AG04449 (cell line): ENCODE measurements at places on chromosomes 5 and 9.

DNA sequence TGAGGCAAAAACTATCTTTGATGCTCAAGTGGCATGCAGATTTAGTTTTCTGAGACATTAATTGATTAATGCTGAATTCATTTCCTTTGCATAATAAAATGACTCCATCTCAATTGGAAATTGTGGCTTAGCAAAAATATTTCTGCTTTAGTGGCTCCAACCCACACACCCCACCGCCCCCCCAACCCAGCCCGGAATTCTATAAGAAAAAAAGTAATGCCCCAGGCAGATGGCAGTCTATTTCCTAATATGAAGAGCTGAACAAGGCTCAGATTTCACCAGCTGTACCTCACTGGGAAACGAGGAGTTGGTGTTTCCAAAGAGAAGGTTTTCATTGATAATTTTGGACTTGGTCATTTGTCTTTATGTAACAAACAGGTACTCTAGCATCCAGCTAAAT lies 182.1 kb downstream of the FBN2 start:
- no peak for DNase-seq

DNA sequence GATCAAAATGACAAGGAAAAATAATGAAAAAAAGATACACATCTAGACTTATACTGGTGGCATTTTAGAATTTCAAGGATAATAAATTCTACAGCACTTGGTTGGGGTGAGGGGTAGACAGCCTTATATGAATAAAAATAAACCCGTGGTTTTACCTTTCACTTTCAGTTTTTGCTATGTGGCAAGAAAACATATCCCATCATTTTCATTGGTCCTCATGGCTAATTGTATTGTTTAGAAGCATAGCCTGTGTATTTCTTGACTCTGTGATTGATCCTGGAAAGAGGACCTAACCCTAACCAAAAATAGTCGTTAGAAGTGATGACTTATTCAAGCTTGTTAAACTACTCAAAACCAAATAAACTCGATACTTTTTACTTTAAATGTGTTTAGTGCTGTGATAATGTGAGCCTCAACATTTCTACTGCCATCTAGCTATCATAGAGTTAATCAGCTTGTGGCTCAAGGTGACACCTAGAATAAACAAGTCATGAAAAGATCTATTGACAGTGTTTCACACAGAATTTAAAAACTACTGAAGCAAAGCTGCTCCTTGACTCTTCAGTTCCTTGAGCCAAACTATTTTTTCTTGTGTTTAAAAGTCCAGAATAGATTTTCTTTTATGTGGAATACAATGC lies 153.3 kb upstream of the IZUMO3 start:
- no peak for DNase-seq

DNA sequence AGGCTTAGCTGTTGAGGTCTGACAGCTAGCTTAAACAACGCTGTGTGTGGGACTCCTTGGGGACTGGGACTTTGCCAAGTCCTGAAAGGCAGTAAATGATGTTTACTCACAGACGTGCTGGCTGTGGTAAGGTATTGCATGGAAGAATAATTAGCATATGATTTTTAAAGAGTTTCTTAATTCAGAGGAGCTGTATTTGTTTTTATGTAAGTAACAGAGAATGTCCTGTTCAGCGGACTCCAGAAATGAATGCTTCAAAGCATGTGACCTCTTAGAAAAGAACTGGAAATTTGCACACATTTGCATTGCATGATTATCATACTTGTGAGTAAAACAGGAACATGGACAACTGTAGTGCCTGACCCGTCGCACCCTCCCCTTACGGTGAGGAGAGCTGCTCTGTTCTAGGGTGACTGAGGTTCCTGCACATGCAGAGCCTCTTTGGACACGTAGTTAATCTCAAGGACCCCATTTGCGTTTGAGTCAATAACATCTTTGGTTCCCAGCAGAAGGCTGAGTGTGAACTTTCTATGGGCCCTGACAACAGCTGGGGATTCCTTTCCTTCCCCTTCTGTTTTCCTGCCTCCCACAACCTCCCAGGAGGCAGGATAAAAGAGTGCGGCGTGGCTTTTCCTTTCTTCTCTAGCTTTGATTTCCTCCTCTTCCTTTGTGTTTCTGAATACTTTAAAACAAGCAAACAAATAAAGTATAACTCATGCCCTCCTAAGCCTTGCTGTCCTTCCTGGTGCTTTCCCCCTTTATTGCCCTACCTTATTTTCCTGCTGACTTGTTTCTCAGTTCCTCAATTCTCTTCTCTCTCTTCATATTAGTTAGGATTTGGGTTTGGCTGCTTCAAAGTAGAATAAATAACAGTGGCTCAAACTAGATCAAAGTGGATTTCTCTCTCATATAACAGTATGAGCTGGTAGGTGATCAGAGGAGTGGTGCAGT lies 157.2 kb upstream of the CD180 start:
- no peak for DNase-seq

- DNase-seq = no peak
Observed at GRCh38 chr9:102778746-102779145, 216.4 kb upstream of the CYLC2 start.

- DNase-seq = peak; percentile 37
Observed at GRCh38 chr5:81525690-81526089, 131.8 kb upstream of the ACOT12 start.

GRCh38 chr5:55932700-55933099 lies 62.1 kb downstream of the IL6ST start:
- no peak for DNase-seq

- DNase-seq = no peak
Observed at GRCh38 chr9:90308691-90309090, 333.9 kb downstream of the DIRAS2 start.

DNA sequence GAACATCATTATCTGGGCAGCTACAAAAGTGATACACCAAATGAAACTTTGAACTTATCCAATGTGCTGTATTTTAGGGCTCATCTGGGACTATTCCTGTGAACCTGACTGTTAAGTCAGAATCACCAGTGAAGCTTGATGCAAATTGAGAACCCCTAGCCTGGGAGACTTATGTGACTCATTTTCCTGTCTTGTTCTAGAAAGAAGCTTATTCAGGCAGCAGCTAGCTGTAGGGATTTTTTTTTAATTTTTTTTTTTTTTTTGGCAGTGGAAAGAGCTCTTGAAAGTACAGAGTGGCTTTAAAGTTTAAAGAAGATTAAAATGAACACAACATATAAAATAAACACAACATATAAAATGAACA lies 81.1 kb upstream of the TNFAIP8 start:
- peak; percentile 59 for DNase-seq

GRCh38 chr5:160250226-160250625 lies 20.9 kb downstream of the FABP6 start:
- DNase-seq = no peak

DNA sequence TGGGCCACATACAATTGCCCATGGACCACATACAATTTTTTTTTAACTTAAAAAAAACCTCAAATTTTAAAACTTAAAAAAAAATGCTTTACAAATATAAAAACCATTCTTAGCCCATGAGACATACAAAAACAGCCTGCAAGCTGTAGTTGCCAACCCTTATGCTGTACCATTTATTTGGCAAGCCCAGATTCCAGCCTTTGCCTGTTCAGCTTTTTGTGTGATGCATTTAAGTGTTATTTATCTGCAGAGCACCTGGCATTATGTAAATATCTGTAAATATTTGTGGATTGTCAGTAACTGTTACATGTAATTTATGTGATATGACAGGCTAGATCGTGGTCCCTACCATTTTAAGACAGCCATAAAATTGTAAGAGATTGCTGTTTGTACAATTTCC lies 32.6 kb downstream of the HEXB start:
- DNase-seq = no peak

GRCh38 chr9:84781458-84781857 lies 111.9 kb downstream of the NTRK2 start:
- no peak for DNase-seq

- DNase-seq = no peak
Observed at GRCh38 chr5:14407051-14407450, 174.5 kb upstream of the OTULINL start.

GRCh38 chr9:135582966-135583687 lies 21.6 kb downstream of the PAEP start:
- no peak for DNase-seq

DNA sequence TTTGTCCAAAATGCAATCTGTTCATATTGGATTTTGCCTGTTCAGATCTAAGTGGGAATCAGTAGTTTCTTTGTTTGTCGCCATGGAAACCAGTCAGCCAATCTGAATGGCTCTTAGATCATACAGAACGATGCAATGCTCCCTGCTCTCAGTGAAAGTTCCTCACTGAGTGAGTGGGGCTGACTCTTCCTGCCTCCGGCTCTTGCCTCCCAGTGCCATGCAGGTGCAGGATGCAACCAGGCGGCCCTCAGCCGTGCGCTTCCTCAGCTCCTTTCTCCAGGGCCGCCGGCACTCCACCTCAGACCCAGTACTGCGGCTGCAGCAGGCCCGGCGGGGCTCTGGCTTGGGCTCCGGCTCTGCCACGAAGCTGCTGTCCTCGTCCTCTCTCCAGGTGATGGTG lies at the start of gene PTPDC1:
Gene PTPDC1 (plus strand): TSS at position 151 of the 400 bp plus-strand sequence. CDS start 67 bp downstream, at position 218.
- peak; percentile 37 for DNase-seq

- no peak for DNase-seq
Observed at GRCh38 chr9:69412741-69413150, 87.7 kb downstream of the ENTREP1 start.

- no peak for DNase-seq
Observed at GRCh38 chr9:134293611-134294152, 32.6 kb upstream of the RXRA start.

DNA sequence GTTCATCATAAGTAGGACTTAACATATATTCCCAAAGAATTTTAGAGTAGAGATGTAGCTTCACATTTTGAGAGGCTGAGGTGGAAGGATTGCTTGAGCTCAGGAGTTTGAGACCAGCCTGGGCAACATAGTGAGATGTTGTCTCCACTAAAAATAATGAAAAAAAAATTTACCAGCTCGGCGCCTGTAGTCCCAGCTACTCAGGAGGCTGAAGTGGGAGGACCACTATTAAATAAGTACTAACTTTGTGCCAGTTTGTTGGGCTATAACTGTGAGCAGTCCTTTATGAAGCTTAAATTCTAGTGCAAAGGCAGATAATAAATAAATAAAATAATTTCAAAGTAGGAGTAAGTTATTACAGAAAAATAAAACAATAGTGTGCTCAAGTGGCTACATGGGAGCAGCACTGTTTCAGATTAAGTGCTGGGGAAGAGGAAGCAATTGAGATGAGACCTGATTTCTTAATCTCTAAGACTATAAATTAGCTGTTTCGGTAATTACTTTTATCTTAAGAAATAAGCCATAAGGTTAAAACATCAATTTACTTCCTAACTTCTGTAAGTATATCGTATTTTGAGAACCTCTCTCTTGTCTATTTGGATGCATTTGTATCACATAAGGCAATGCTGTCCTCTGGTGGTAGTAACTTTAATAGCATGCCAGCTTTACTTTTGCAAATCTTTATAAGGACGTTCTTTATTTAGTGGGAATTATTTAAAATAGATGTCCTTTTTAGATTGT lies 98.9 kb downstream of the CSNK1G3 start:
- peak; percentile 26 for DNase-seq

- no peak for DNase-seq
Observed at GRCh38 chr5:32584646-32585045, 711 bp upstream of the SUB1 start.

GRCh38 chr9:87556039-87556438 lies 58.4 kb downstream of the DAPK1 start:
- no peak for DNase-seq

GRCh38 chr9:91586282-91586681 lies 162.7 kb upstream of the NFIL3 start:
- DNase-seq = no peak

DNA sequence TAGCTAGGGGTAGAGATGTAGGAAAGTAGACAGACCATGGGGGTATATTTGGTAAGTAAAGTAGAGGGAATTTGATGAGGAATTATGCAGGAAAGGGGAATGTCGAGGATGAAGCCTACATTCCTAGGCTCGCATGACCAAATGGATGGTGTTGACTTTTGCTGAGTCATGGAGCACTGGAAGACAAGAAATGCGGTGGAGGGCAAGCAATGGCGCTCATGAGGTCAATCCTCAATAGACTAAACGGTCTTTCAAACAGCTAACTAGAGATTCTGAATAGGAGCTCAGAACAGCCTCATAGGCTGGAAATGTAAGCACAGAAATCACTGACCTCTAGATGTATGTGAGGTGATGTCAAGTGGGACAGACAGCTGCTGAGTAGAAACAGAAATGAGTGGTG lies 50.7 kb upstream of the FST start:
- DNase-seq = no peak
